ENCODE measurements at places on chromosomes 5 and 9.

DNA sequence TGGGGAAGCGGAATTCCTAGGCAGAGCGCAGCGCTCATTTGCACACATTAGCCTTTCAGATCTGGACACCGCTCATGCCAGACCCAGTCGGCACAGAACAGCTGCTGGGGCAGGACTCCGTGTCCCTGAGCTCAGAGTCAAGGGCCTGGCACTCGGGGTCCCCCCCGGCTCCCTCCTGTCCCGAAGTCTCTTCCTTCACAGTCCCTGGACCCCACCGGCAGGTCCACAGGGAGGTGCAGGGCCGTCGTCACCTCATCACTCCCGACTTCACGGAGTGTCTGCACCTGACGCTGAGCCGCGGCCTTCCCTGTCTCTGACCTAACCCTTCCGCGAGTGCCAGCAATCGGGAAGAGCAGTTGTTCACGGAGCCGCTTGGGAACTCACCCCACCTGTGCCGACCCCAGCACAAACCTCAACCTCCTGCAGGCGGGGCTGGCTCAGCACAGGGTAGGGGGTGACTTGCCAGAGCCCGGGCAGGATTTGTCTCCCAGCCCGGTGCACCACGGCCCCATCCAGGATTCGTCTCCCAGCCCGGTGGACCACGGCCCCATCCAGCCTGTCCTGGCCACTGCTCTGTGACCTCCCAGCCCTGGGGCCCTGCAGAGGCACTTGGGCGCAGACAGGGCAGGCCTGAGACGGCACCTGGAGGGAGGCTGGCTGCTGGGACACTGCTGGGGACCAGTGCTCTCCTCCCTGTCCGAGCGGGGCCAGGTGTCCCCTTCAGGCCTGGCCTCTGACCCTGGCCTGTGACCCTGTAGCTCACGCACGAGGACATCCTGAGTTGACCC lies 9.9 kb upstream of the SLC9A3 start:
- DNase-seq, result no peak

- no peak for DNase-seq
Observed at GRCh38 chr5:67799732-67800234, 415.8 kb upstream of the PIK3R1 start.

GRCh38 chr9:109441296-109441695 lies 56.8 kb downstream of the PTPN3 start:
- no peak for DNase-seq

- no peak for DNase-seq
Observed at GRCh38 chr9:134380542-134381271, 54.5 kb downstream of the RXRA start.

DNA sequence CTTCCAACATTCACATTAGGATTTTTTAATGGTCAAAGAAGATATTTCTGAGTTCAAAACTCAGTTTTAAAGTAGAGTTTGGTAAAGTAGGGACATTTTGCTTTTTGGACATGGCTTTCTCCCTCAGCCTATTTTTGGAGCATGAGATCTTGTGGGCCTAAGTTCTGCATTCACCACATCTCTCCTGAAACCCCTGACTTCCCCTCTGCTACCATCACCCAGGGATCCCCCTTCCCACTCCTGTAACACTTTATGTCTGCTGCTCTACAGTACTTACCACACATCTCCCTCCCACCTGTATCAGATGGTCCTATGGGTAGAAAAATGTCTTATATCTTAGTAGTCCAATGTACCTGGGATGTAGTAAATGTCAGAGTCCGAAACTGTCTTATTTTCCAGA lies 48.2 kb upstream of the JAK2 start:
- DNase-seq, result peak; percentile 17

DNA sequence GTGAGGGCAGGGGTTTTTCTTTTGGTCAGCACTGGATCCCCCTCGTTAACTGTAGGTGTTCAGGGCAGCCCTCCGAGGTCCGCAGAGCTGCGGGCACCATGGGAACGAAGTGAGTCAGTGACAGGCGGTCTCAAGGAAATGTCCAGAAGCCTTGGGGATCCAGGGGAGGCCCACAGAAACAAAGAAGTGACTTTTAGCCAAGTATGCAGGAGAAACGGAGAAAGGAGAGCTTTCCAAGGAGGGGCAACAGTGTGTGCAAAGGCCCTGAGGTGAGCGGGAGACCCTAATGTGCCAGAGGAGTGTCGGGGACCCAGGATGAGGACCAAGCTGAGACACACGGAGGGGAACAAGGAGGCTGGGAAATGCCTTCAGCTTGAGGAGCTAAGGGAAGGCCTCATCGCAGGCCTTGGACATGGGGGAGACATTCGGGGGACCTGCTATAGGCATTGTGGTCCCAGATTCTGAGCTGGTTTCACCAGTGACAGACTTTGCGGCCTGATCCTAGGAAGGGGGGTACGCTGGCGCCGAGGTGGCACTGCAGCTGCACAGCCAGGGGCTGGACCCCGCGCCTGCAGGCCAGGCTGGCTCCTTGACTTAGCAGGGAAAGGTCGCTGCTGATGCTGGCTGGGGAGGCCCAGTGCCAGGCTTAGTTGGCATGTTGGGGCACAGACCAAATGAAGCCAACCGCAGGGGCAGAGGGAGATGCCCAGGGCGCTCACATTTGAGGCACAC lies 3.3 kb downstream of the LTC4S start:
- no peak for DNase-seq

- DNase-seq, result no peak
Observed at GRCh38 chr5:2217219-2217618, 334.5 kb upstream of the IRX4 start.

DNA sequence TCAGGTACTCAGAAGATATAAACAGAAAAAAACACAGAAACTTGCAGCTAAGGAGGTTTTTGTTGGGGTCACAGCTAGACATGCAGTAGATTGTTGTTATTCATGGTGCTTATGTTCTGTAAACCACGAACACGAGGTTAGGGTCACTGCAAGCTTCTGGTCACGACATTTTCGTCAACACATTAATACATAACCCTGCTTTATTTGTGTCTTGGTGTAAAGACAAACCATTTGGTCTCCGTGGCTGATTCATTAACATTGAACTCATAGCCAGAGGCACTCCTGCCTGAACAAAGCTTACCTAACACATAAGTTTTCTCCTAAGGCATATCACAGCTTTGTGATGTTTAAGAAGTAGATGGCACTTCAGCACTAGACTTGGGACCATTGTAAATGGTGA lies 16.9 kb downstream of the TEK start:
- no peak for DNase-seq

GRCh38 chr5:134079748-134080581 lies 34.5 kb upstream of the TCF7 start:
- DNase-seq, result peak; percentile 78

DNA sequence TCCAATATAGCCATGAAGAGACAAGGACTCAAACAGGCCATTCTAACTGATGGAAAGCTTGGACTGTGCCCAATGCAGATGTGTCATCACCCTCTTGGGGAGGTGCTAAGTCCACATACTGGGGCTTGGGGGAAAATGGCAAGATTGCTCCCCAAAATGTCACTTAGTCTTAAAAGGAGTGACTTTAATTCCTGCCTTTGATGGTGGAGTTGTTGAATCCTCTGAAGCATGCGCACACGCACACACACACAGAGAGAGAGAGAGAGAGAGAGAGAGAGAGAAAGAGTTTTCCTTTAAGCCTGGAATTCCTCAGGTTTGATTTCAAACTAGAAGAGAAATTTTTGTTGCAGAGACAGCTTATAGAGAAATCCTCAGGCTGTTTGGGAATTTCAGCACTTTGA lies 161.9 kb upstream of the GAS1 start:
- no peak for DNase-seq

- DNase-seq, result no peak
Observed at GRCh38 chr9:14868418-14868771, 41.8 kb downstream of the FREM1 start.

DNA sequence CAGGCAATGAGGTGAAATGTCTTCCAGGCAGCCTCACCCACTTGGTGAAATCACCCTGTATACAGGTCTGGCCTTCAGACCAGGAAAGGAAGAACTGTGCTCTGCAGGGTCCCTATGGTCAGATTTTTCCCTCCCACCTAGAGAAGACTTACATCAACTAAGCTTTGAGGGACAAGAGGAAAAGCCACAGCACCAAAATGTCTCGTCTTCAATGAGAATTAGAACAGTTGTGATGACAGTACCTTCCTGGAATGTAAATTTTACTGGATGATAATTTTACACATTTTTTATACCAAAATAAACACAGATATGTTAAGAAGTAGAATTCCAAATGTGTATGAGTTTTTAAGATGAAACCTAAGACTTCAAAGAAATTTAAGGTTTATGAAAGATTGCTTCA lies 283.9 kb downstream of the SPOCK1 start:
- no peak for DNase-seq

DNA sequence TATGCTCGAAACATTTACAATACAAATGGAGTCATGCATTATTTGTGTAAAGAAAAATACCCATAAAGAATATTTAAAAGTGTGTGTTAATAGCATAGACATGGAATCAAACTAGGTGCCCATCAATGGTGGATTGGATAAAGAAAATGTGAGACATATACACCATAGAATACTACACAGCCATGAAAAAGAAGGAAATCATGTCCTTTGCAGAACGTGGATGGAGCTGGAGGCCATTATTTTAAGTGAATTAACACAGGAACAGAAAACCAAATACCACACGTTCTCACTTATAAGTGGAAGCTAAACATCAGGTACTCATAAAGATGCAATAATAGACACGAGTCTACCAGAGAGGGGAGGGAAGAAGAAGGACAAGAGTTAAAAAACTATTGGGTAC lies 22.8 kb downstream of the SMIM23 start:
- DNase-seq, result no peak

DNA sequence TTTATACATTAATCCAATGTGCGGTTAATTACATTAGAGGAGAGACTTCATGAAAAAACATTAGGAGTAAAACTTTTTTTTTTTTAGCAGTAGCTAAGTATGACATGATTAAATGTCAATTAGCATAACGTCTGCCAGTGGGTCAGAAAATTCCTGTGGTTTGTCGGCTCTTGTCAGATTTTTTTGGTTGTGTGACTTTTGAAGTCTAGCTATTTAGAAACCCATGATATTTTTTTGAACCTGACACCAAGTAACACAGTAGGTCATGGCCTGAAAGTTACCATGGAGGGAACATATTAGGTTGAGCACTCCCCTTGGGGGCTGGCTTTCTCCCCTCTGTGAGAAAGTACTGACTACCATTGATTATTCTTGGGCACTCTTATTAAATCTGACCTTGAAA lies 84.8 kb upstream of the ALDH1A1 start:
- DNase-seq, result no peak

GRCh38 chr5:102722931-102723330 lies 32.2 kb upstream of the PAM start:
- no peak for DNase-seq

DNA sequence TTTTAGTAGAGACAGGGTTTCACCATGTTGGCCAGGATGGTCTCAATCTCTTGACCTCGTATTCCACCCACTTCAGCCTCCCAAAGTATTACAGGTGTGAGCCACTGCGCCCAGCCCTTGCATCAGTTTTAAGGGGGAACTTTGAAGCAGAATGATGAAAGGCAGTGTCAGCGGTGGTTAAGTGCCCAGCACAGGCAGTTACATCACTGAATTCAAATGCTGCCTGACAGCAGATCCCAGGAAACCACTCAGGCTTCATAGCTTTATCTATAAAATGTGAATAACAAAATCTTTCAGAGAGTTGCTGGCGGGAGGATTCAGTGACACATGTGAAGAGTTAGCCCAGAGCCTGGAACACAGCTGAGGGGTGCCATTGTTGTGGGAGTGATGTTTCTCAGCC lies 26.5 kb downstream of the FGF1 start:
- no peak for DNase-seq

- DNase-seq, result no peak
Observed at GRCh38 chr5:130017173-130017572, 112.9 kb downstream of the CHSY3 start.

DNA sequence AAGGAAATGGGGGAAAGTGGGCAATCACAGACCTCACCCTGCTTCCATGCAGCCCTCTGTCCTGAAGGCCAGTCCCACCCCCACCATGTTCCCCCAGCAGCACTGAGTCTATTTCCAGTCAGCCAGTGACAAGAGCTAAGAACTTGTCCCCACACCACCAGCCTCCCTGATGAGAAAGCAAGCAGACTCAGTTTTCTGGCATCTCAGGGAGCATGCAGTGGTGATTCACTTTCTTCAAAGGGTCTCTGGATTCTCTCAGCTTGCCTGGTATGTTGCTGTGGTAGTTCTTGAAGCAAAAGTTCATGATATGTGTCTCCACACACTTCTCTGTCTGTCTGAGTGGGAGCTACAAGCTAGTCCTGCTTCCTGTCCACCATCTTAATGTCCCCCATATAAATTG lies 799.9 kb upstream of the TYRP1 start:
- no peak for DNase-seq
